ENCODE measurements at places on chromosomes 5 and 9. TPM values are rescaled to one million over a fixed set of nuclear protein-coding genes. Genes with fewer than 3 reads are reported as not detected.

Gene NTRK2
- 1.5 TPM for total RNA-seq

Gene SPDL1
- 30.8 TPM for total RNA-seq

Gene ZNF608
- total RNA-seq: 0.32 TPM

Gene SWI5
- total RNA-seq: 9.7 TPM

Gene PAM
- total RNA-seq: 35.4 TPM

Gene PTPRD
- total RNA-seq: not detected

Gene UGT3A2
- total RNA-seq: 0.25 TPM

Gene FGD3
- total RNA-seq: 133 TPM

Gene SLIT3
- total RNA-seq: not detected

Gene OXCT1
- total RNA-seq: 50.7 TPM

Gene PCDHB15
- not detected for total RNA-seq

Gene SPOCK1
- total RNA-seq: 0.07 TPM

Gene ADAM19
- total RNA-seq: 655 TPM

Gene CERCAM
- 0.88 TPM for total RNA-seq

Gene PRLR
- total RNA-seq: not detected

Gene PDE6A
- total RNA-seq: not detected

Gene EGR1
- total RNA-seq: 15.9 TPM

Gene LMX1B
- total RNA-seq: not detected
